ENCODE measurements at places on chromosomes 2 and 18. TPM values are rescaled to one million over a fixed set of nuclear protein-coding genes. Genes with fewer than 3 reads are reported as not detected.
A peak's percentile ranks its signal among the peaks of the same experiment; 100 is the strongest.

DNA sequence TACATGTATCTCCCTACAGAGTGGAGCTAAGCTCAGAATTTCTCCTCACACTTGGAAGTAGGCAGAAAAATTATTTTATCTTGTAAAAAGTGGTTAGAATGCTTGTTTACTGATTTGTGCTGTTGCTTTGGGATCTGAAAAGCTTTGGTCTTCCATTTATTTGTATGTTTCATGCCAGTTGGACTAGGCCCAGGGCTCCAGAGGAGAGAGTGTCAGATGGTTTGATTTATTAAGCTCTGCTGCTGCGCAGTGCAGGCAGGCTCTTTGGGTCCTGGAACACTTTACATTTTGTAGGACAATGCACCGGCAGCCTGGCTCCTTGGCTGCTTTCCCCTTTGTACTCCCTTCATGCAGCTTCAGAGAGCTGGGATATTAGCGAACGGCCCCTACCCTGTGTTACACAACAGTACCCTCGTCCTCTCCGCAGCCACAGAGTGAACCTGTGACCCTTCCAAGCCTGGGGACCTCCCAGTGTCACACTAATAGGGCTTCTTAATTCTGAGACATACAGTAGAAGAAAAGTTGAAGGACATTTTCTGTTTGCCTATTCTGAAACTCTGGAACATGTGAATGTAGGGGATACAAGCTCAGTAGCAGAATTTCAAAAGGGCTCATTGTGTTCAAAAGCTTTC, 56.7 kb upstream of the EML6 start:
- peaks cover 78% of the 10 kb centered on the region for H3K36me3 ChIP-seq
- DNase-seq, result peak; percentile 24
- H3K27me3 ChIP-seq, result no peaks in the 10 kb centered on the region
- H3K4me3 ChIP-seq, result no peak overlapping the region
- peak overlapping the region; percentile 45 for H3K27ac ChIP-seq
- H3K4me1 ChIP-seq, result peaks cover 19% of the 10 kb centered on the region

GRCh38 chr2:25109822-25110221, 58.6 kb downstream of the POMC start:
- no peaks in the 10 kb centered on the region for H3K27me3 ChIP-seq
- H3K4me1 ChIP-seq, result peaks cover 10% of the 10 kb centered on the region
- DNase-seq, result no peak
- no peaks in the 10 kb centered on the region for H3K36me3 ChIP-seq

DNA sequence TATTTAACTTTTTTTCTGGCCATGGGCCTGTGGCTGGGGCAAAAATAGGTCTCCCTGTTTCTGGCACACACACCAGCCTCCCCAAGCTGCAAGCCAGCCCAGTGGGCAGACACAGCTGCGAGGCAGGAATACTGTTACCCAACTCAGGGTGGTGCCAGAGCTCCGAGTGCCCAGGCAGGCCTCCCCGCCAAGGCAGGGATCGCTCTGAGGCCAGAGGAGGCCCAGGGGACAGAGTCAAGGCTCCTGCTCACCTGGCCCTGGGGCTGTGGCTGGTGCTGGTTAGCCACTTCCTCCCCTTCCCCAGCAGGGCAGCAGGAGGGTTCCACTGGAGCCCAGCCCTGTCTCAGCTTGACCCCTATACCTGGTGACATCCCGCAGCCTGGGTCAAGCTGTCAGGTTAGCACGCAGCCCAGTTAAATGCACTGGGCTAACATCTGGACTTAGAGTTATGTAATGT, 67.1 kb upstream of the EPAS1 start:
- no peaks in the 10 kb centered on the region for H3K27me3 ChIP-seq
- H3K27ac ChIP-seq, result peak overlapping the region; percentile 62
- DNase-seq, result no peak
- no peaks in the 10 kb centered on the region for H3K36me3 ChIP-seq

GRCh38 chr2:144481666-144482065, 38.3 kb downstream of the ZEB2 start:
- H3K27ac ChIP-seq, result no peak overlapping the region
- H3K36me3 ChIP-seq, result no peaks in the 10 kb centered on the region
- H3K4me3 ChIP-seq, result no peak overlapping the region
- H3K4me1 ChIP-seq, result peaks cover 24% of the 10 kb centered on the region
- H3K27me3 ChIP-seq, result no peaks in the 10 kb centered on the region
- no peak for DNase-seq

DNA sequence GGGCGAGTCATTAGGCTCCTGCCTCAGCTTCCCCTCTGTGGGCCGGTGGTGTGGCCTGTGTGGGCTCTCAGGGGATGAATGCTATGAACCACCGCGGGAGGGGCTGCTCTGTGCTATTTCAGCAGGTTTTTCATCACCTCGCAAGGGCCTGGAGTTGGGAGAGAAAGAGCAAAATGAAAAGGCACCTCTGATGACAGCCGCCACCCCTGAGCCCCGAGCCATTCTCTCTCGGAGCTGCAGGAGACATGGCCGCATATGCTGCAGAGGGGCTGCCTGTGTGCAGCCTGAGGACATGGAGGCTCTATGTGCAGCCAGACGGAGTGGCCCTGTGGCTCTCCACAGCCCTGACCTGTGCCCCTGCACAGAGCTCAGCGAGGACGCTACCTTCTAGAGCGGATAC, 96.2 kb upstream of the CTDP1 start:
- H3K36me3 ChIP-seq, result no peaks in the 10 kb centered on the region
- peaks cover 4% of the 10 kb centered on the region for H3K27me3 ChIP-seq
- no peaks in the 10 kb centered on the region for H3K4me1 ChIP-seq
- no peak overlapping the region for H3K4me3 ChIP-seq
- no peak for DNase-seq

GRCh38 chr18:56919190-56919589, 227.7 kb upstream of the BOD1L2 start:
- no peaks in the 10 kb centered on the region for H3K27me3 ChIP-seq
- DNase-seq, result no peak
- no peaks in the 10 kb centered on the region for H3K4me1 ChIP-seq
- no peak overlapping the region for H3K4me3 ChIP-seq
- no peak overlapping the region for H3K27ac ChIP-seq

GRCh38 chr2:183079139-183079775, 710 bp downstream of the DUSP19 start:
- H3K4me3 ChIP-seq, result peak overlapping the region; percentile 87
- H3K4me1 ChIP-seq, result peaks cover 4% of the 10 kb centered on the region
- H3K27me3 ChIP-seq, result peaks cover 12% of the 10 kb centered on the region
- H3K36me3 ChIP-seq, result no peaks in the 10 kb centered on the region
- no peak overlapping the region for H3K27ac ChIP-seq

DNA sequence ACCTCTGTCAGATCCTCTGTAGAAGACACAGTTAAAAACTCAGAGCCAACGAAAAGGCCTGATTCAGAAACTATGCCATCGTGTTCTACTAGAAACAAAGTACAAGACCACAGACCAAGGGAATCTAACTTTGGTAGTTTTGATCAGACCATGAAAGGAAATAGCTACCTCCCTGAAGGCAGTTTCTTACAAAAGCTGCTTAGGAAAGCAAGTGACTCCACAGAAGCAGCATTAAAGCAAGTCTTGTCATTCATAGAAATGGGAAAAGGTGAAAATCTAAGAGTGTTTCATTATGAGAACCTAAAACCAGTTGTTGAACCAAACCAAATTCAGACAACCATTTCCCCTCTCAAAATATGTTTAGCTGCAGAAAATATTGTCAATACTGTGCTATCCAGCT, 58.2 kb downstream of the FSIP2 start:
- no peaks in the 10 kb centered on the region for H3K27me3 ChIP-seq
- no peaks in the 10 kb centered on the region for H3K4me1 ChIP-seq

GRCh38 chr2:222972420-222972819, 79.6 kb upstream of the KCNE4 start:
- no peak for DNase-seq
- no peak overlapping the region for H3K4me3 ChIP-seq
- H3K36me3 ChIP-seq, result no peaks in the 10 kb centered on the region
- H3K27me3 ChIP-seq, result no peaks in the 10 kb centered on the region
- peaks cover 2% of the 10 kb centered on the region for H3K4me1 ChIP-seq

- H3K4me1 ChIP-seq, result no peaks in the 10 kb centered on the region
- H3K27ac ChIP-seq, result no peak overlapping the region
- no peaks in the 10 kb centered on the region for H3K27me3 ChIP-seq
- DNase-seq, result no peak
Observed at GRCh38 chr2:72204786-72205503, 57.3 kb upstream of the CYP26B1 start.

- H3K27me3 ChIP-seq, result peaks cover 9% of the 10 kb centered on the region
- H3K27ac ChIP-seq, result no peak overlapping the region
- H3K36me3 ChIP-seq, result no peaks in the 10 kb centered on the region
- H3K4me1 ChIP-seq, result no peaks in the 10 kb centered on the region
- DNase-seq, result no peak
Observed at GRCh38 chr2:42367835-42368234, 6.8 kb upstream of the COX7A2L start.

- H3K27ac ChIP-seq, result no peak overlapping the region
- H3K4me1 ChIP-seq, result no peaks in the 10 kb centered on the region
- no peaks in the 10 kb centered on the region for H3K36me3 ChIP-seq
Observed at GRCh38 chr2:200054681-200055468, 99.5 kb downstream of the MAIP1 start.

DNA sequence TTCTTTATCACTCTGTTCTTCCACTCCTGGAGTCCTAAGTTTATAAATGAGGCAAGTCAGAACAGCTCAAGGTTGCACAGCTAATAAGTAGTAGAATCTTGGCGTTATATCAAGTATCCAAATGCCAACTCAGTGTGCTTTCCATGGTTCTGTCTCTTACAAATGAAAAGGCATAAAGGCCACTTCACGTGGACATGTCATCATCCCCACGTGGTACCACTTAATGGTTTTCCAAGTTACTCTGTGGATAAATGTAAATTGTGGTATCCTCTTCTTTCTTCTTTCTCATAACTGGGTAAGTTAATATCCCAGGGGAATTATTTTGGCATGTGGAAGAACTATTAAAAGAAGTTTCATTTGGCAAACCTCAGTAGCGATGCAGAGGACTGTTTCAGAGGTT, 131.5 kb upstream of the L3MBTL4 start:
- no peaks in the 10 kb centered on the region for H3K27me3 ChIP-seq
- DNase-seq, result no peak
- H3K4me3 ChIP-seq, result no peak overlapping the region
- H3K27ac ChIP-seq, result no peak overlapping the region

- no peaks in the 10 kb centered on the region for H3K27me3 ChIP-seq
- H3K4me1 ChIP-seq, result no peaks in the 10 kb centered on the region
- DNase-seq, result no peak
- H3K4me3 ChIP-seq, result no peak overlapping the region
Observed at GRCh38 chr2:45469314-45470099, 141.6 kb downstream of the SRBD1 start.

- no peak overlapping the region for H3K4me3 ChIP-seq
- no peaks in the 10 kb centered on the region for H3K27me3 ChIP-seq
- peak; percentile 27 for DNase-seq
- H3K4me1 ChIP-seq, result peaks cover 3% of the 10 kb centered on the region
- H3K27ac ChIP-seq, result no peak overlapping the region
Observed at GRCh38 chr2:224183086-224183485, 144.0 kb upstream of the SERPINE2 start.

GRCh38 chr2:149559341-149560068, 28.1 kb downstream of the MMADHC start:
- no peaks in the 10 kb centered on the region for H3K36me3 ChIP-seq
- no peak overlapping the region for H3K27ac ChIP-seq
- DNase-seq, result no peak

- no peaks in the 10 kb centered on the region for H3K4me1 ChIP-seq
- H3K36me3 ChIP-seq, result no peaks in the 10 kb centered on the region
- no peak overlapping the region for H3K27ac ChIP-seq
- no peak overlapping the region for H3K4me3 ChIP-seq
- no peaks in the 10 kb centered on the region for H3K27me3 ChIP-seq
Observed at GRCh38 chr2:18610651-18611050, 21.3 kb upstream of the NT5C1B start.

The PLGLB2 gene
- 3.7 TPM for total RNA-seq

The HOXD9 gene
- not detected for total RNA-seq

The CTLA4 gene
- total RNA-seq, result not detected

The TMEM247 gene
- not detected for total RNA-seq

The DUSP28 gene
- total RNA-seq, result 3.2 TPM

The CCDC148 gene
- 2.4 TPM for total RNA-seq

The EMILIN1 gene
- 0.95 TPM for total RNA-seq
